ENCODE measurements at places on chromosomes 1 and 21.
A peak's percentile ranks its signal among the peaks of the same experiment; 100 is the strongest.

GRCh38 chr1:195195423-195196057, 1412.7 kb downstream of the KCNT2 start:
- DNase-seq: no peak

DNA sequence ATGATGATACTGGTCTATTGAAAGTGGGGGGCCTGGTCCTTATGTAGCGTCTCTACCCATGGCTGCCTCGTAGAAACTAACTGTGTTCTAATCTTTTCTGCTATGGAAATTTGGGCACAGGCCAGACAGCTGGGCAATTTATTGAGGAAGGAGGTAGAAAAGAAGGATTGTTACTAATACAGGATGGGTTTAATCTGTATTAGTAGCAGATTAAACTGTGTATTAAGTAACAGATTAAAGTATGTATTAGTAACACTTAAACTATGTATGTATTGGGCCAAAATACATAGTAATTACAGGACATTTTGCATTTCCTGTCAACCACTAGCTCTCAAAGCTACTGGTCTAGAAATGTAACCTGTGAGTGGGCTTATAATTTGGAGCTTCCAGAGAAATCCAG, 142.0 kb downstream of the MAST2 start:
- DNase-seq: peak; percentile 56

- no peak for DNase-seq
Measured at GRCh38 chr1:181909010-181909409, 152.5 kb downstream of the ZNF648 start.

- DNase-seq: peak; percentile 12
Measured at GRCh38 chr1:2003541-2004131, at the start of gene CFAP74. Gene CFAP74, minus strand, starts transcription at chr1:2003786. Its CDS starts 12,830 bp downstream, at chr1:1990956.

- no peak for DNase-seq
Measured at GRCh38 chr1:235486321-235486720, 17.9 kb downstream of the B3GALNT2 start.

DNA sequence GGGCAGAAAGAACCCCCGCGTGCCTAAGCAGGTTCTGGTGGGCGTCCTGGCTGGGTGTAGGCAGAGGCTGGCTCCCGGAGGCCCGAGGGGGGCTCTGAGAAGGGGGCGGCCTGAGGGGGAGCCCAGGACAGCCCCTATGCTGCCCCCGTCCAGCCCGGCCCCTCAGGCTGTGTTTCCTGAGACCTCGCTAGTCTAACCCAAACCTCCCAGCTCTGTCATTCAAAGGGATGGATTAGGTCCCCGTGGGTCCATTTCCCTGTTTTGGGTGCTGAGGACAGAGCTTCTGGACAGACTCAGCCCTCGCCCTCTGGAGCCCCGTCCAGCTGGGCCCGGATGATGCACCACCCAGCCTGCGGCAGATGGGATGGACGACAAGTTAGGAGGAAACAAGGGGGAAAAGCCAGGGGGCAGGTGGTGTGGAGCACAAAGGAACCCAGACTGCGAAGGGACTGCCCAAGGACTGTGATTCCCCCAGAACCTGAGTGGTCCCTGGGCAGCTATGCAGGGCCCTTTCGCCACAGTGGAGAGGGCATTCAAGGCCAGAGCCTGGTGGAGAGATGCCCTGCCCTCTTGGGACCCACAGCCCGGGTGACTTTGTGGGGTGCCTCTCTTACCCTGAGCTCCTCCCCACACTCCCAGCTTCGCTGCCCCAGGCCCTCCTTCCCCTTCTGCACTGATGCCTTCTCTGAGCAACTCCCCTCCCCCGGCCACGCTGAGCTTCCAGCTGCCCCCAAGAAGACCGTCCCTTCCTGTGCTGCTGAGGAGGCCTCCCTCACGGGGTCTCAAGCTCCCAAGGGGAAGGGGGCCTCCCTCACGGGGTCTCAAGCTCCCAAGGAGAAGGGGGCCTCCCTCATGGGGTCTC, 2.8 kb downstream of the HES4 start:
- no peak for DNase-seq

- DNase-seq: no peak
Measured at GRCh38 chr1:165942062-165942461, 114.6 kb downstream of the UCK2 start.

- no peak for DNase-seq
Measured at GRCh38 chr1:208008534-208008933, 97.6 kb upstream of the CD34 start.

DNA sequence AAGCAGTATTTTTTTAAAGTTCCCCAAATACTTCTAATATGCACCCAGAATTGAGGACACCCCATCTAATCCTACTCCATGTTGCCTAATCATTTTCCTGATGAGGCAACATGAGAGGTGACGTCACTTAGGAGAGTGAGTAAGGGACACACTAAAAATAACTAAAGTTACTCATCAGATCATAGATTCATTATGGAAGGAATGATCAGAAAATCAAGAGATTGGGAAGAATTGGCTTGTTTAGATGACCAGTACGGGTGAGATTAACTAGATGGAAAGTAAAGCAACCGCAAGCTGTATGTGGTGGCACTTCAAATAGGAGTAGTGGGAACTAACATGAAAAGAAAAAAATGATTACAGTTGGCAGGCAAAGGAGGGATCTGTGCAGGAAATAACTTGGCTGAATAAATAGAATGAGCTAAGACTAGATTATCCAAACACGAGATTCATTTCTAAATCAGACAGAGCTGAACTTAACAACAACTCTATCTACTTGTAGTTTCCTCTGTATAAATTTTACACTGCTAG, 61.4 kb upstream of the CXADR start:
- peak; percentile 66 for DNase-seq

- no peak for DNase-seq
Measured at GRCh38 chr1:91513160-91513559, 12.5 kb downstream of the CDC7 start.

DNA sequence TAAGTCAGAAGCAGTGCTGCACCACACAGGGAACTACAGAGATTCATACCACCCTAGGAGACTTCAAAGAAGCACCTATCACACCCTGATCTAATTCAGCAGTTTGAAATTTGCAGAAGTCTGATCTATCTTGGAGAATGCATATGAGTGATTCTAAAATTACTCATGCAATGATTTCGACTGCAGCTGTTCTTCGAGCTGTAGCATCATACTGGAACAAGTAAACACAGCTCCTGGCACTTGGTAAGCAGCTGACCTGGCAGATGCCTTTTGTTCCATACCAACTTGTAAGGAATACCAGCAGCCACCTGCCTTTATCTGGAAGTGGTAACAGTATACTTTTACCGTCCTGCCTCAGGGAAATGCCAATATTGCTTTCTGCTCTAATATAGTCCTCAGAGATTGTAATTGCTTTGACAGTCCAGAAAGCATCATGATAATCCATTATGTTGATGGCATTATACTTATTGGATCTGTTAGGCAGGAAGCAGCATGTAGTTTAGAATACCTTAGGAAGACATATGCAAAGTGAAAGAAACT, 25.7 kb downstream of the AADACL4 start:
- DNase-seq: no peak

DNA sequence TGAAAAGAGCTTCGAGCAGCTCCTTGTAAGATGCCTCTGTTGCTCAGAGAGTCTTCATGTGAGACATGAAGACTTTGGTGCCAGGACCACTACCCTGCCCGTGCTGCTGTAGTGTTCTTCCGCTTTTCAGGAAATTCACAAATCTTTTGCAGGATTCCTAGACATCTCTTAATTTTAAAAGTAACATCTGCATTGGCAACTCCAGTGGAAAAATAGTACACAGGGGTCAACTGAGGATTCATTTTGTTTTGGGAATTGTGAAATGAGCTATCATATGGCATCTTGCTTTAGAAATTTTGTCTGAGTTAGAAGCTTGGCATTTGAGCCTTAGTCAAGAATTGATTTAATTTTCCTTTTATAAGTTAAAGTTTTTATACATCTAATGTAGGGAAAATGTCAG, 7.2 kb downstream of the PRDM2 start:
- peak; percentile 33 for DNase-seq

- peak; percentile 13 for DNase-seq
Measured at GRCh38 chr1:5514527-5515183, 477.6 kb downstream of the NPHP4 start.

- DNase-seq: no peak
Measured at GRCh38 chr1:187877220-187877619, 1048.5 kb downstream of the PLA2G4A start.

DNA sequence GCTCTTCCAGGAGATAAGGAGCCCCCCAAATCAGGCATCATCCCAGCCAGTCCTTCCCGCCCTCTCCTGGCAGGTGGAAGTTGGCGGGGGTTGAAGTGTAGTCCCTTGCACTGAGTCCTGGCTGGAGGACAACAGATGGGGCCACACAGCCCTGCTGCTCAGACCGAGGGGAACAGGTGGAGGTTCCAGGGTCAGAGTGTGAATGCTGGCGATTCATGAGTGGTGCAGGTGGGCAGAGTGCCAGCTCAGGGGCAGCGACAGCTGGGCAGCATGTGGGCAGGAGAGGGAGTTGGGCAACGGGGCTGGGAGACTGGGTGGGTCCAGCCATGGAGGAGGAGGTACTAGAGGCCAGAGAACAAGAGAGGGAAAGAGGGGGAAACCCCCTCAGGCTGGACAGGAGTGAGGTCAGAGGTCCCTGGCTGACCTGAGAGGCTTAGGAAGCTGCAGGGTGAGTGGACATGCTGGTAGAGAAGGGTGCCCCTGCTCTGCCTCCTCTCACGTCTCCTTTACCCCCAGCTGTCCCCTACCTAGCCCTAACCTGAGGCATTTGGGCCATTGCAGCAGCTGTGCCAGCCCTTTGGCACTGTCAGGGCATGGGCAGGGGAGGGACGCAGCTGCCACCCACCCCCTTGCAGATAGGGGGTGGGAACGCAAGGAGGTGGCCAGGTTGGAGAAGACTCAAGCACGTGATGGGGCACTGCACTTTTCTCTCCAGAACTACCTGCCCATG, 11.3 kb upstream of the ADORA1 start:
- DNase-seq: no peak

DNA sequence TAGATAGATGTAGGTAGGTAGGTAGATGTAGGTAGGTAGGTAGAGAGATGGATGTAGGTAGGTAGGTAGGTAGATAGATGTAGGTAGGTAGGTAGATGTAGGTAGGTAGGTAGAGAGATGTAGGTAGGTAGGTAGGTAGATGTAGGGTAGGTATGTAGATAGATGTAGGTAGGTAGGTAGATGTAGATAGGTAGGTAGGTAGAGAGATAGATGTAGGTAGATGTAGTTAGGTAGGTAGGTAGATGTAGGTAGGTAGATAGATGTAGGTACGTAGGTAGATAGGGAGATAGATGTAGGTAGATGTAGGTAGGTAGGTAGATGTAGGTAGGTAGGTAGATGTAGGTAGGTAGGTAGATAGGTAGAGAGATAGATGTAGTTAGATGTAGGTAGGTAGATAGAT, 62.3 kb upstream of the MORC3 start:
- no peak for DNase-seq

- no peak for DNase-seq
Measured at GRCh38 chr1:26536521-26536920, 7.0 kb downstream of the RPS6KA1 start.

DNA sequence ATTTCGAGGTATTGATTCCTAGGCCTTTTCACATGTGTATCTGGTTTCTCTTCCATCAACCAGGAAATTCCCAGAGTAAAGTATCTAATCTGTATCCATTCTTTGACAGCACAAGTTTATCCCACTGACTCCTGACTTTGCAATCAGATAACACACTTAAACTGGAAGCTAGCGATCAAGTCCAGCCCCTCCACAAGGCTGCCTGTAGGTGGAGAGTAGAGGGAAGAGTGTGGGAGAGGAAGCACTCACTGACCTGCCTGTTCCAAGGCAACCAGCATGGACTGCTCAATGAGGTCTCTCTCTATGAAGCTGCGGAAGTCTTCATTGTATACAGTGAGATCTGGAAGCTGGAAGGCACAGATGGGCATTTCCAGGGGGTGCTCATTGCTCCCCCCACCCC, 30.4 kb upstream of the MTMR11 start:
- no peak for DNase-seq

GRCh38 chr1:32199043-32199716, 1.2 kb upstream of the CCDC28B start:
- DNase-seq: no peak

GRCh38 chr1:16168622-16169360, 12.9 kb upstream of the EPHA2 start:
- no peak for DNase-seq

- DNase-seq: peak; percentile 44
Measured at GRCh38 chr1:106952776-106953175, 103.7 kb upstream of the PRMT6 start.

- peak; percentile 96 for DNase-seq
Measured at GRCh38 chr1:40709100-40709801, 17.7 kb downstream of the NFYC start.

DNA sequence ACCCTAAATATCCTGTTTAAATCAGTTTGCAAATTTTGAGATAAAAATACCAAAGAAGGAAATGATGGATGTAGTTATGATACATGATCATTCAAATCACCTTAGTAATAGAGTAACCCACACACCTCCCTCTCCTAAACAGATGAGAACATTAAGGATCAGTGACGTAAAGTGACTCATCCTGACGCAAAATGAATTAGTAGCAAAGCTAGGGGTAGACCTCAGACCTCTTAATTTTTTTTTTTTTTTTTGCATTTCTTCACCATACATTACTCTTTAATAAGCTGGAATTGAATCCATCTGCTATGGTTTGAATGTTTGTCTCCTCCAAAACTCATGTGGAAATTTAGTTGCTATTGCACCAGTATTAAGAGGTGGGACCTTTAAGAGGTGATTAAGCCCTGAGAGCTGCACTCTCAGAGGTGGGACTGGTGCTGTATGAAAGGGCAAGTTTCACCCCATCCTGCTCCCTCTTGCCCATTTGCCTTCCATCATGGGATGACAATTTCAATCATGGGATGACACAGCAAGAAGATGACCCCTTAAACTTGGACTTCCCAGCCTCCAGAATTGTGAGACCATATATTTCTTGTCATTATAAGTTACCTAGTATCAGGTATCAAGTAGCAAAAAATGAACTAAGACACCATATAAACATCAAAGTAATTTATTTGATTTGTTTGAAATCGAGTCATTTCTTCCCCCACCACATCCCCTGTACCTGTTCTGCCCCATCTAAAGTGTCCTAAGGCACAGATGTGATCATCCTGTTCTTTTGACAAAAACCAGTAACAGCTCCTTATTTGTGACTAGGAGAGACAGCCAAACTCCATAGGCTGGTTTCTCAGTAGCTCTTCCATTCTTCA, 114.6 kb upstream of the DUSP10 start:
- DNase-seq: peak; percentile 82

DNA sequence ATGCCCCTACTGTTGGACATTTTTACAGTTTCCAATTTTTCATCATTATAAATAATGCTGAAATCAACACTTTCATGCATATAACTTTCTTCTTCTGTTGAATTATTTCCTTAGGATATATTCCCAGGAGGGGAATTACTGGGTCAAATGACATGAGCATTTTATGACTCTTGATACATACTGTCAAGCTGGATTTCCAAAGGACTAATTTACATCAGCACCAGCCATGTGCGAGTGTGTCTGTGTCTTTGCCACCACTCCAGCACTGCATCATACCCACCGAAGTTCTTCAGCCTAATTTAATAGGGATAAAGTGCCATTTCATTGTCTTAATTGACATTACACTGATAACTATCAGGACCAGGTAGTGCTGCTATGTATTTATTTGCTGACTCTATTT, 146.7 kb downstream of the CSMD2 start:
- DNase-seq: no peak

GRCh38 chr1:156746728-156747631, 4.5 kb downstream of the HDGF start:
- DNase-seq: peak; percentile 95

GRCh38 chr1:209368864-209369598, 214.5 kb upstream of the CAMK1G start:
- peak; percentile 99 for DNase-seq

GRCh38 chr1:27591622-27592021, 12.3 kb downstream of the AHDC1 start:
- peak; percentile 62 for DNase-seq

All from fibroblast of upper back skin (primary cell).